Brain microvascular endothelial cell (primary cell): ENCODE measurements at places on chromosomes 12 and 14.

- peak; percentile 95 for DNase-seq
These were observed 92.5 kb downstream of the DPF3 start for GRCh38 chr14:72801381-72801812.

DNA sequence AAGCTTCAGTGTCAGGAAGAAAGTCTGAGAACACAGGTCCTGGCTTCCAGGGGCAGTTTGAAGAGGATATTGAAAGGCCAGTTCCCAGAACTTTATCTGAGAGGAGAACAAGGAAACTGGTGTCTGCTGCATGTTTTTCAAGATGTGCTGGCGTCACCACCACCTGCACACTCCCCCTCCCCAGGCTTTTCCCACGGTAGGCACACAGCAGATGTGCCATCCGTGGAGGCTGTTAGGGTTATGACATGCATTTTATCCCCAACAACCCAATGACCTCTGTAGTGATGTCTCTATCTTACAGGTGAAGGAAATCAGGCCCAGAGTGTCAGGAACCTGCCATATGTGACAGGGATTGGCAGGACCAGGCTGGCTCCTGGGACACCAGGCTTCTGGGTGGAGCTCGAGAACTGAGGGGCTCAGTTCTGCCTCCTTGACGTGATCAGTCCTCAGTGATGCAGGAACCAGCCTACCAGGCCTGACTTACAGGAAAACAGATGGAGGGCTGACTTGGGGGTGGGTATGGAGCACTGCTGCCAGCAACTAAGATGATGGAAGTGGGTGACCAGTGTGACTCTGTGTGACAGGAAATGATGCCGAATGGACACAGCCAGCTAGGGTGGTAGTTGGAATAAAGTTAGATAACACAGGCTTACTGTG lies 16.8 kb downstream of the SLC25A47 start:
- no peak for DNase-seq

- no peak for DNase-seq
These were observed 830 bp downstream of the PPP4R3A start for GRCh38 chr14:91509083-91509877.

GRCh38 chr14:70472253-70473159 lies 20.5 kb downstream of the ADAM21 start:
- DNase-seq = no peak

- DNase-seq = no peak
These were observed 123.3 kb downstream of the PAPOLA start for GRCh38 chr14:96625426-96625985.

- DNase-seq = no peak
These were observed 101.2 kb downstream of the PEBP1 start for GRCh38 chr12:118237052-118237665.

DNA sequence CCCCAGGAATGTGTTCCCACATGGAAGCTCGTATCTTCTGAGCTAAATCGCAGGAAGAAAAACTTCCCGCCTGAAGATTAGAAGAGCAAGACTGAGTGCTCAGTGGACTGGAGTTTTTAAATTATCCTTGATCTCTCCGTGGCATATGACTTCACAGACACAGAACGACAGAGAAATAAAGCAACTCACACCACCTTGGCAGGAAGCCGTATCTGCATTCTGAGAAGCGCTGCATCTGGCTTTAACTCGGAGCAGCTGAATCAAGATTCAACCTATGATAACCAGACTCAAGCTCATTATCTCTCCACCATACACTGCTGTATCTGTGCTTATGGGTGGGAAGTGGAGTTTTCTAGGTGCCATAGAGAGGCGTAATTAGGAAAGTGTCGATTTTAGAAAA lies 1482.7 kb downstream of the AACS start:
- no peak for DNase-seq

GRCh38 chr14:104875412-104875751 lies 10.3 kb downstream of the CEP170B start:
- no peak for DNase-seq

- DNase-seq = no peak
These were observed 152.4 kb upstream of the PWP1 start for GRCh38 chr12:107533218-107533617.

- no peak for DNase-seq
These were observed 171.8 kb downstream of the DACT1 start for GRCh38 chr14:58809520-58809919.

DNA sequence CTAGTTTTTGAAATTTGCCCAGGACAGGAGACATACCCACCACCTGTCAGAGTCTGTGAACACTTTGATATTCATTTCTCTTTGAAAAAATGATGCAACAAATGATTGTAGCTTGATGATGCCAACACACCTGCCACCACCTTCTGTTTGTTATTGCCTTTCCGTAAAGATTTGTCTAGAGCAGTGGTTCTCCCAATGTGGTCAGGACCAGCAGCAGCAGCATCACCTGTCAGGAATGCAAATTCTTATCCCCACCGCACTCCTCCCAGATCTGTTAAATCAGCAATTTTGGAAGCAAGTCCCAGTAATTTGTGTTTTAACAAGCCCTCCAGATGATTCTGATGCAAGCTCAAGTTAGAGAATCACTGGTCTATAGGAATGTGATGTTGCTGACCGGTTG lies 9.9 kb downstream of the CCDC175 start:
- no peak for DNase-seq

GRCh38 chr14:50233166-50233950 lies 2.0 kb upstream of the SOS2 start:
- no peak for DNase-seq

- DNase-seq = no peak
These were observed 22.3 kb downstream of the GPRC5D start for GRCh38 chr12:12929696-12930095.

- no peak for DNase-seq
These were observed 15.9 kb downstream of the NCOR2 start for GRCh38 chr12:124551268-124552144.

DNA sequence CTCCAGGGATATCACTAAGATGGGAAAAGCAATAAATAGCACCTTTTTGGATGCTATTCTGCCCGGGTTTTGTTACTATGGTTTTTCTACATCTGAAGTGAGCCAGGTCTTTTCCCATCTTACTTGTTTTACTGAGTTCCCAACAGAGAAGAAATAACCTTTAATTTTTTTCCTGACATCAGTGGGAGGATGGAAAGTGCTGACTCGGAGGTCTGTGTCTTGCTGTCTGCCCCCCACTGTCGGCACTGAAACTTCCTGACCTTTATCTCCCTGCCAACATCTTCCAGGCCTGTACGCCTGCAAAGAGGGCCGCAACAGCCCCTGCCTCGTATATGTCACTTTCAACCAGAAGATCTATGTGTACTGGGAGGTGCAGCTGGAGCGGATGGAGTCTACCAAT lies 11.0 kb downstream of the ITFG2 start:
- DNase-seq = no peak

DNA sequence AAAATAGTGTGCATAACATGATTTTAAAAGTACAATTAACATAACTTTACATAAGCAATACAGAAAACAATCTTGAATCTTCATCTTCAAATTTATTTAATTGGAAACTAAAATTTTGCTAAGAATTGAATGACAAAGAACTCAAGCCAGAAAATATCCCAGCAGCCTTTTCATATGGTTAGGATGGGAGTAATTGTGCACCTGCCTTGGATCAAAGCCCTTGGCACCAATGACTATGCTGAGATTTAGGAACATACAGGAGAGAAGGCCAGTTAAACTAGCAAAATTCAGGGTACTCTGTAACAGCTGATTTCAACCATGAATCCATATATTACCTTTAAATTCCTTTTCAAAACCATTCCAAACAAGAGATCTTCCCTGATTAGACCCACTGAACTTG lies 5.8 kb downstream of the KERA start:
- no peak for DNase-seq

DNA sequence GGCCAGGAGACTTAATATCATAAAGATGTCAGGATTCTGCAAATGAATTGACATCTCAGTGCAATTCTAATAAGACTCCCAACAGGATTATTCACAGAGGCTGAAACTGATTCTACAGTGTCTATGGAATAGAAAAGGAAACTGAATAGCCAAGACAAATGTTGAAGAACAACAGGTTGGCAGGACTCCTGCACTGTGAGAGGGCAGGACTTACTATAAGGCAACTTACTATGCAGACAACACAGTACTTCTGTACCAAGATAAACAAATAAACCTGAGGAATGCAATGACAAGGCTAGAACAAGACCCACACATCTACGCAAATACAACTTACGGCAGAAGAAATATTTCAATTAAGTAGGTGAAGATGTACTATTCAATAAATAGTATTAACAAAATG lies 132.2 kb upstream of the FKBP4 start:
- DNase-seq = no peak

GRCh38 chr14:90691627-90692026 lies 124.6 kb downstream of the TTC7B start:
- no peak for DNase-seq

DNA sequence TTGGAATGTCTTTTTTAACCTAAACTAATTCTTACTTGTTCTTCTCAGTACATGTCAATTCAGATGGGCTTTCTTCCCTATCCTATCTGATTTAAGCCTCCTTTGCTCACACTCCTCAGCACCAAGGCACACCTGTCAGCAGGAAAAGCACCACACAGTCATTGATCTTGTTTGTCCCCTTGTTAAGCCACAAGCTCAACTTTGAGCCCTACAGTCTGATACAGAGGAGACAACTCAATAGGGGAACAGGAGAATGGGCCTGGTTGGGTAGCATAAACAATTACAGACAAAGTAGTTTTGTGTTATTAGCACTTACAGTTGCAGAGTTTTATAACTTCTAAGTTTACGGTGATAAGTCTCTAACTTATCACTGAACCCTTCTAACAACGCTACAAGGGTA lies 29.5 kb upstream of the SYCP3 start:
- no peak for DNase-seq

GRCh38 chr12:46977871-46978375 lies 101.5 kb upstream of the PCED1B start:
- no peak for DNase-seq

DNA sequence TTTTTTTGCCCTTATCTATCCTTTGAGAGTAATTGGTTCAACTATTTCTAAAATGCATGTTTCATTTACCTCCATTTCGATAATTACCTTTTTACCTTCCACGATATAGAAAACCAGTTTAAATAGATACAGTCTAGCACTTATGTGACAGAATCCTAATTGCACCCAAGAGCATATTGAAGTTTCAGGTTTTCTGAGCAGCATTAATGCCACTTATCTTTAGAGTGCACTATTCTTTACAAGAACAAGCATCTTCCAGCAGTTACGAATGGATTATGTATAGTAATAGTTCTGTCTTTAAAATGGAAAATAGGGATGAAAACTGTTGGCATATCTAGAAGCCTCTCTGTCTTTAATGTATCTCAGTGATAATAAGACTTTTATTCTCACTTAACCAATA lies 82.2 kb upstream of the ATXN7L3B start:
- DNase-seq = no peak

DNA sequence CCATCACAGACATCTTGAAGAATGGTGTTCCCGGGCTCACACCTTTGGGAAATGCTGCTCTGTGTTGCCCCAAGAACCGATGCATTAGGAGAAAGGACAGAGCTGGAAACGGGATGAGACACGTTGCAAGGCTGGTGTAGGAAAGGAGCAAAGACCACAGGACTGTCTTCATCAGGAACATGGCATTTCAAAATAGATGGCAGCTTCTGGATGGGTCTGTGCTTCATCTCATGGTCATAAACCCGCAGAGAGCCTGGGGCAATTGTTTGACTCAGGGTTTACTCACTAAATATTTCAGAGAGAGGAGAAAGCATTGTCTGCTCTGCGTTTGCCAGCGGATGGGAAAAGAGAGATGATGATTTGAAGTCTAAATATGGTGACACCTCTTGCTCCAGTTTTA lies 76.3 kb downstream of the CACNA1C start:
- no peak for DNase-seq

- DNase-seq = no peak
These were observed 171.8 kb upstream of the NTF3 start for GRCh38 chr12:5260086-5260485.

DNA sequence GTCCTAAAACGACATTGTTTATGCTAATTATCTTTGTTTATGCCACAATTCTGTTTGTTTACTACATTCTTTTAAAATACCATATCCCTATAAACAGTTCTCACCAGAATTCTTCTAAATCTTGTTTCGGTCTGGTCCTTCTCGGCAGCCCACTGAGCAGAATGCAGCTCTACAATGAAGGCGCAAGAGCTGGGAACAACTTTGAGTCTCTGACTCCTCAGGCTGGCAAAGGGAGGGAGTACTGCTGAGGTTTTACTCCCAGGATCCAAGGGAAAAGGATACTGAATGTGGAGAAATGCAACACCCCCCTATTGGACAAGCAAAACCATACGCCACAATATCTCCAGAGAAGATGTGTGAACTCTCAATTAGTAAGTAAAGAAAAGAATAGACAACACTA lies 5.4 kb downstream of the SOX5 start:
- no peak for DNase-seq
